ENCODE measurements at places on chromosomes 7 and 10.

GRCh38 chr10:84356928-84357327 lies 28.5 kb downstream of the CCSER2 start:
- DNase-seq: no peak

GRCh38 chr10:33332183-33333065 lies 2.0 kb downstream of the NRP1 start:
- no peak for DNase-seq

- no peak for DNase-seq
Measured at GRCh38 chr7:17523813-17524739, 225.6 kb downstream of the AHR start.

- DNase-seq: no peak
Measured at GRCh38 chr7:98168904-98169621, 42.2 kb upstream of the BHLHA15 start.

- peak; percentile 37 for DNase-seq
Measured at GRCh38 chr7:11212080-11212711, 238.5 kb downstream of the PHF14 start.

DNA sequence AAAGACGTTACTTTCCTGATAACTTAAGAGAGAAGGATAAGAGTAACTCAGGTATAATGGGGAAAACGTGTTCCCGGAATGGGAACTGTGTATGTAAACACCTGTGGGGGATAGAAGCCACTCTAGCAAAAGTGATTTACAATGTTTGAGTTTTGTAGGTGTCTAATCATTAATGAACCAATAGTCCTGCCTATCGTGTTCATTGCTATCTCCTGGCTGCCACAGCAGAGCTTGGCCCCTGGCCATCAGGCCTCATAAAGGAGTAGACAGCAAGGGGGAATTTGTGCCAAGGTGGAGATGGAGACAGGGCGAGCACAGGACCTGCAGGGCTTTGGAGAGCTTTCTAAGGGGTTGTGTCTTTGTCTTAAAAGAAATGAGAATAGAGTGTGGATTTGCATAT lies 102.1 kb downstream of the GAD2 start:
- DNase-seq: no peak

GRCh38 chr10:105383978-105384377 lies 742.9 kb downstream of the SORCS3 start:
- DNase-seq: no peak

GRCh38 chr7:22361320-22361719 lies 4.4 kb upstream of the RAPGEF5 start:
- no peak for DNase-seq

All from T-helper 2 cell treated with Interferon-gamma antibody and Interleukin-4, amounts not matched to agents 5 μg/mL and 100 μg/mL, for 36 hours (primary cell).